ENCODE measurements at places on chromosomes 7 and 10.
A peak's percentile ranks its signal among the peaks of the same experiment; 100 is the strongest.

DNA sequence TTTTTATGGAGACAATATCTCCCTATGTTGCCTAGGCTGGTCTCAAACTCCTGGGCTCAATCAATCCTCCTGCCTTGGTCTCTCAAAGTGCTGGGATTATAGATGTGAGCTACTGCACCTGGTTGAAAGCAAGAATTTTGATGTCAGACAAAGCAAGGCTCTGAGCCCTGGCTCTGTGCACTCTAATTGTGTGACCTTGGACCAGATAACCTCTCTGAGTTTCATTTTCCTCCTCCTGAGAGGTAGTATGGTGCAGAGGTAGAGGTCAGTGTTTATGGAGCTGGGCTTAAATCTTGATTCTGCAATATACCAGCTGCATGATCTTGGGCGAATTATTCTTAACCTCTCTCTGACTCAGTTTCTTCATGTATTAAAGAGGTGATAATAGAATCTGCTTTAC, 31.4 kb upstream of the SLC26A3 start:
- no peak for DNase-seq

- no peak for DNase-seq
Observed at GRCh38 chr10:90999512-91000172, 78.8 kb upstream of the ANKRD1 start.

- no peak for DNase-seq
Observed at GRCh38 chr10:95336702-95337101, 45.9 kb upstream of the PDLIM1 start.

DNA sequence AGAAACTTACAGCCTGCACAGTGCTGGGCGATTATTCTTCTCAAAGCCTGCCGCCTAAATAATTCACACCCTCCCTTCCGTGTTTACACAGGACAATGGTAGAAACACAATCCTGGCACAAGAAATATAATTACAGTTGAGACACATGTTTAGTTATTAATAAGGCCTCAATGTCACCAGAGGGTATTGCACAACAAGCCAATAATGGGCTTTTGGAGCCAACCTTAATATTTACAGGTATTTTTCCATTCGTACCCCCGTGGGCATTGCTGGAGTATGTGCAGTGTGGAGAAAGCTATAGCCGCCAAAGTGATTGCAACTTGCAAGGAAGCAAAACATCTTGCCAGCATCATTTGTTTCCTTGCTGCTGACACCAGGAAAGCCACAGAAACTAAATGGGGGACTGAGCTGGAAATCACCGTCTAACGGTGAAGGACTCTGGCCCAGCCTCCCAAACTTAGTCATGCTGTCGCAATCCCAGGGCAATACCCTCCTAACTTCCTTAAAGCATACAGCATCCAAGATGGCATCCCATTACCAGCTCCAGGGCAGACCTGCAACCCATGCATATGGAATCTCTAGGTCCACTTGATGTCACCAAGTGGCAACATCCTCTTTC, 8.6 kb downstream of the CALN1 start:
- no peak for DNase-seq

GRCh38 chr7:158353606-158354570, 233.7 kb downstream of the PTPRN2 start:
- DNase-seq, result no peak

- no peak for DNase-seq
Observed at GRCh38 chr10:49752584-49752983, 9.5 kb downstream of the OGDHL start.

- DNase-seq, result no peak
Observed at GRCh38 chr7:96017877-96018276, 245.5 kb downstream of the DYNC1I1 start.

GRCh38 chr7:120949393-120949911, 1.1 kb upstream of the ING3 start:
- DNase-seq, result no peak

DNA sequence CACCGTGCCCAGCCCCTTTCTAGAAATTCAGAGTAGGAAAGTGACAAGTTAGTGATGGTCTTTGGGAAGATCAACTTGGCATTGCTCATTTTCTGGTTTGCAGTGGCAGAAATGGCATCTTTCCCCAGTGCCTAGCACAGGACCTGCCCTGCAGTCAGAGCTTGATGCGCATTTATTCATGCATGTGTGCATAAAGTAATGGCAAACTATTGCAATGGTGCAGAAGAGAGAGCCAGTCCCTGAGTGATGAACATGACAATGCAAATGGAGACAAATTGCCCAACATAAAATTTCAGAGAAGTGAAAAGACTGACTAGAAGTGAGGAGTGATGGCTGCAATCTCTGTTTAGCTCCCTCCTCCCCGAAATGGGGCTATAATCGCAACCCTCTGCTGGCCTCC, 268.2 kb downstream of the CCSER2 start:
- no peak for DNase-seq

DNA sequence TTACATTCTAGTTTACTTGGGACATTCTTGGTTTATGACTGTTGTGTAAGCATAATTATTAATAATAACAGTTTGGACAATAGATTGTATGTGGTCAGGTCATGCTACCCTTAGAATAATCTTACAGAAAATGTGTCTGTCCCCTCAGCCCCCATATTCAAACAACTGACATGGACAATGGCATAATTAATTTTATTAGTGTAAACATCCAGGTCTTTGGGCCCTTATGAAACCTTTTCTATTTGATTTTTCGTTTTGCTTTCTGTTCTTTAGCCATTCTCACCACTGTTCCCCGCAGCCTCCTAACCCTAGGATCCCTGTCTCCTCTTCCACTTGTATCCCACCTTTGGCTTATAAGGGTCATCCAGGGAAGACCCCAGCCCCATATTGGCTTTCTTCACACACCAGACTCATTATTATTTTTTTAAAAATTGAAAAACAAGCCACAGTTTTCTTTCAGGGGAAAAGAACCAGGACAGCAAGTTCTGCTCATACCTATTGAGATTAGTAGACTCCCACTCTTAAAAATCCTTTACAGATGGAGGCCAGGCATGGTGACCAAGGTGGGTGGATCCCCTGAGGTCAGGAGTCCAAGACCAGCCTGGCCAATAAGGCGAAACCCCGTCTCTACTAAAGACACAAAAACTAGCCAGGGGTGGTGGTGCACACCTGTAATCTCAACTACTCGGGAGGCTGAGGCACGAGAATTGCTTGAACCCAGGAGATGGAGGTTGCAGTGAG, 11.5 kb downstream of the VIM start:
- no peak for DNase-seq

- no peak for DNase-seq
Observed at GRCh38 chr10:49093922-49094321, 21.4 kb downstream of the VSTM4 start.

DNA sequence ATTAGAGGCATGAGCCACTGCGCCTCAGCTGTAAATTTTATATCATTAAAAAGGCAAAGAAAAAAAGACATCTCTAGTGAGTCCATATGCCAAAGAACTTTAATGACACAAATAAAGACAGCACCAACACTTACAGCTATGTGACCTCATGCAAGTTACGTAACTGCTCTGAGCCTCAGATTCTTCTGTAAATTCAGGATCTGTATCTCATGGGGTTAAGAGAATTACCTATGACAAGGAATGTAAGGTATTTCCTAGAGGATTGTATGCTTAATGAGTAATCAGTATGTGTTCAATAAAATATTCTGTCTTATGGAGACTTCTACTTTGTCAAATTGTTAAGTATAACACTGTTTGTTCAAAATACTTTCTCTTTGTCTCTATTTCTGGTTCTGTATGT, 274.0 kb upstream of the GLI3 start:
- no peak for DNase-seq

DNA sequence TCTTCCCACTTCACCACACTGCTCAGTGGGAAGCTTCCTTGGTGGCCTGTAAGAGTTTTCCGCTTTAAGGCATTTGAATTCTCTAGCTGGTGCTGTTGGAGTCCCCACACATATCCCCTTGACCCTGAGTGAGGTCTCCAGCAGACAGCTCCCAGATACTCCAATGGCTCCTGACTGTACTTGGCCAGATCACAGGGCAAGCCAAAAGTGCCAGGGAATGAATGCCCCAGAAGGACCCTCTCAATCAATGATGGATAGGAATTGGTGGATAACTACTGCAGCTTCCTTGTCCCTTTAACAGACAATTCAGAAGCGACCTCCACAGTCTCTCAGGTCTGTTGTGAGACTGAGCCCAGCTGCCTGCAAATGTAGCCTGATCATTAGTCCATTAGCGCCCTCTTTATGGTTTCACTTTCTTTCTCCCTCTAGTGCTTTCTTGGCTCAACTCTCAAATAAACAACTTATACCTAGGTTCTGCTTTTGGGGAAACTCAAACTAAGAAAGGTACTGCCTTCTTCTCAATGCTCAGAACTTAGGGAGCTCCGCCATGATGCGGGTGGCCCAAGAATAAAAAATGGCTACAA, 283.0 kb downstream of the TCF7L2 start:
- no peak for DNase-seq

GRCh38 chr10:93406364-93407145, 75.6 kb downstream of the MYOF start:
- no peak for DNase-seq

DNA sequence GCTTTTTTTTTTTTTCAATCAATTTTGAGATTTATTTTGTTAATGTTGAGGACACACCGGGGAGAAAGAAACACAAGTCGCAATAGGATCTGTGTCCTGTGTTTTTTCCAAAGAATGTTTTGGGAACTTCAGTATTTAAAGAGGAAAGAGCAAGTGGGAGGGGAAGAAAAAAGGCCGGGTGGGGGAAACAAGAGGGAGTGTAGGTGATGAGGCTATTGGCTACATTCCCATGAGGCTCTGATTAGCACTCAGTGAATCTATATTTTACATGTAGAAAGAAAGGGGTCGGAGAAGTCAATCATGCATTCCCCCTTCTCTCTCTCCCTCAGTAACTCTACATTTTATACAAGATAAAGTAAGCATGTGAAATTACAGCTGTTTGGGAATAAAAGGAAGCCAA, 4.1 kb downstream of the ZNF680 start:
- no peak for DNase-seq

DNA sequence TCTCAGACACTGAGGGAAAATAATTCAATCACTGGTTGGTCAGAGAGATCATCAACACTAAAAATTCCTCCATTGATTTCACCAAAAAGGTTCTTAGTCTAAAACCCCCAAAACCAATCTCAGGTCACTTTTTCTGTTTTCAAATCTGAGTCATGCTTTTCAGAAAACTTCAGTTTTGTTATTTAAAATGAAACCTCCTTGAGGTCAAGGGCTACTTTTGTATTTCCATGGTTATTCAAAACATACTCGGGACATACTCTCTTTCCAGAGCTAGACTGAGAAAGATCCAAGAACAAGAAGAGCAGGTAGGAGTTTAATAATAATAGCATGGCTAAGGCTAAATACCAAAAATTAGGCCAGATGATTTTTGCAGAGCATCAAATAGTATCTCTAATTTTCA, 152.8 kb downstream of the SDHAF3 start:
- DNase-seq, result no peak

- DNase-seq, result no peak
Observed at GRCh38 chr7:23907012-23907411, 197.0 kb downstream of the STK31 start.

- no peak for DNase-seq
Observed at GRCh38 chr10:47031901-47032465, 120.8 kb downstream of the PTPN20 start.

GRCh38 chr10:15715619-15716227, 4.0 kb downstream of the ITGA8 start:
- DNase-seq, result peak; percentile 24

DNA sequence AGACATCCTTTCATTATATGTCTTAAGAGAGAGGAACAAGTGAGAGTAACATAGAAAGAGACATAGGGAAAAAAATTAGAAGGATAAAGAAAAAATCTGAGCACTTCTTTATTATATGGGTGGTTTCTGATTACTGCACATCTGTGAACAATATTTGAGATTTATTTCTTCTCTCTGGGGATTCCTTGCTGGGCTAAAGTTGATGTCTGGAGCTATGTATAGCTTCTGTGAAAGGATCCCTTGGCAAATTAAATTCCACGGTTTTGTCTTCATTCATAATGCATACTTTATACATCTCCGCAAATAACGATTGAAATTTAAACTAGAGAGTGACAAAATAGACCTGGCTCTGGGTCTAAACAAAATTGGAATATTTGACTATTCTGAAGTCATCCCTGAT, 232.2 kb upstream of the CTBP2 start:
- DNase-seq, result no peak

DNA sequence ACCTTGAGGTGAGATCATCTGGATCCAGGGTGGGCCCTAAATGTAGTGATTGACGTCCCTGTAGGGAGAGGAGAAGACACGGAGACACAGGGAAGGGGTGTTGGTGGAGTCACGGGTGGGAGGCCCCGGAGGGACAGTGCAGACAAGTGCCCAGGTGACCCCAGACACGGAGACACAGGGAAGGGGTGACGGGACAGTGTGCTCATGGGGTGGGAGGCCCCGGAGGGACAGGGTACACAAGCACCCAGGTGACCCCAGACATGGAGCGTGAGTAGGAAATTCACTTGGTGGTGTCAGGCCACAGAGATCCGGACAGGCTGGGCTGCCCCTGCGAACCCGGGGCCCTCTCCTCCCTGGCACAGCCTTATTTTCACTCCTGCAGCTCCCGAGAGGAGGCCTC, 176.9 kb downstream of the PTPRN2 start:
- DNase-seq, result no peak

DNA sequence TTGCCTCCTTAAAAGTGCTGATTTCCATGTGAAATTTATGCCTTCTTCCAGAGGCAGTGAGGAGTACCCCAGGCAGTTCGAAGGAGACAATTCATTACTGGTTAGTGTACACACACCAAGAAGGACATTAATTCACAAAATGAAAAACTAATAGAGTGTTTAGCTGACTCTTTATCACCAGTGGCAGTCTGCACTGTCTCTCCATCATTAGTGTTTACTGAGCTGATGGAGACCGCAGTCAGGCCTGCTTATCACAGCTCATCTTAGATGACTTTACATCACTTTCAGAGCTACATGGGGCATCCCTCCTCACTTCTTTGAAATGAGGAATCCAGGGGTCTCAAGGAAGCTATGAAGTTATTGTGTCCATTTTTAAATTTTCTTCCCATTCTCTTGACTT, 155.5 kb upstream of the LRGUK start:
- DNase-seq, result no peak

- DNase-seq, result no peak
Observed at GRCh38 chr7:70480927-70481569, 650.9 kb upstream of the GALNT17 start.
